Effector memory CD8-positive, alpha-beta T cell (primary cell): ENCODE measurements at places on chromosomes 16 and 17.

DNA sequence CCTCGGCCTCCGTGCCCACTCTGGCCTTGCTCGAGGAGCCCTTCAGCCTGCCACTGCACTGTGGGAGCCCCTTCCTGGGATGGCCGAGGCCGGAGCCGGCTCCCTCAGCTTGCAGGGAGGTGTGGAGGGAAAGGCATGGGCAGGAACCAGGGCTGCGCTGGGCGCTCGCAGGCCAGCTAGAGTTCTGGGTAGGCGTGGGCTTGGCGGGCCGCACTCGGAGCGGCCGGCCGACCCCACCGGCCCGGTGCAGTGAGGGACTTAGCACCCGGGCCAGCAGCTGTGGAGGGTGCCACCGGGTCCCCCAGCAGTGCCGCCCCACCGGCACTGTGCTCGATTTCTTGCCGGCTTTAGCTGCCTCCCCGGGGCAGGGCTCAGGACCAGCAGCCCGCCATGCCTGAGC, 101.0 kb upstream of the IRX5 start:
- DNase-seq = no peak

DNA sequence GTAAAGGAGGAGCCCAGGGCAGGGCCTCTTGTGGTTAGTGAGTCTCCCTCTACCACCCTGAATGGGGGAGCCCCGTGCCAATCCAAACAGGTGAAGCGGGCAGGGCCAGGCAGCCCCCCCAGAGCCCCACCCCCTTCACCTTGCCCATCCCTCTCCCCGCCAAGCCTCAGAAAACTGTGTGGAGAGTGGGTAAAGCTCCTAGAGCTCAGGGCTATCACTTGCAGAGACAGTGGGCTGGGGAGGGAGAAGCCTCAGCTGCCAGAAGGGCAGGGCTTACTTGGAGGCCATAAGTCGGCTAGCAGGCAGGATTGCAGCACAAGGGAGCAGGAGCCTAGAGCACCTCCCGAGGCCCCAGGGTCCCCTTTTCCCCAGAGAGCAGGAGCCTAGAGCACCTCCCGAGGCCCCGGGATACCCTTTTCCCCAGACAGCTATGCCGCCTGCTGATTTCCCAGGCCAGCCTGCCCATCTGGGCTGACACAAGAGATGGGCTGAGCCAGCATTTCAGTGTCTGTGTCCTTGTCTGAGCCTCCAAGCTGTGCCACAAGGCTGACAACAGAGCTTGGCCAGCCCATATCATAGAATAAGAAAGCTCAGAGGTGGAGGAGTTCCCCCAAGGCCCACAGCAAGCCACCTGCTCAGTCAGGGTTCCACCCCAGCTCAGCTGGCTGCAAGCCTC, 6.7 kb upstream of the KRT14 start:
- DNase-seq = no peak

- no peak for DNase-seq
These were observed 35.7 kb downstream of the NLRC5 start for GRCh38 chr16:57024894-57025680.

GRCh38 chr17:60103957-60104356, 25.2 kb upstream of the HEATR6 start:
- DNase-seq = no peak

GRCh38 chr16:15707332-15707731, 57.3 kb downstream of the NDE1 start:
- DNase-seq = no peak

- DNase-seq = no peak
These were observed 28.9 kb upstream of the SEC14L1 start for GRCh38 chr17:77111934-77112296.

GRCh38 chr17:51373489-51374152, 113.3 kb downstream of the UTP18 start:
- DNase-seq = no peak

GRCh38 chr17:29378500-29378899, 11.7 kb upstream of the TAOK1 start:
- no peak for DNase-seq

DNA sequence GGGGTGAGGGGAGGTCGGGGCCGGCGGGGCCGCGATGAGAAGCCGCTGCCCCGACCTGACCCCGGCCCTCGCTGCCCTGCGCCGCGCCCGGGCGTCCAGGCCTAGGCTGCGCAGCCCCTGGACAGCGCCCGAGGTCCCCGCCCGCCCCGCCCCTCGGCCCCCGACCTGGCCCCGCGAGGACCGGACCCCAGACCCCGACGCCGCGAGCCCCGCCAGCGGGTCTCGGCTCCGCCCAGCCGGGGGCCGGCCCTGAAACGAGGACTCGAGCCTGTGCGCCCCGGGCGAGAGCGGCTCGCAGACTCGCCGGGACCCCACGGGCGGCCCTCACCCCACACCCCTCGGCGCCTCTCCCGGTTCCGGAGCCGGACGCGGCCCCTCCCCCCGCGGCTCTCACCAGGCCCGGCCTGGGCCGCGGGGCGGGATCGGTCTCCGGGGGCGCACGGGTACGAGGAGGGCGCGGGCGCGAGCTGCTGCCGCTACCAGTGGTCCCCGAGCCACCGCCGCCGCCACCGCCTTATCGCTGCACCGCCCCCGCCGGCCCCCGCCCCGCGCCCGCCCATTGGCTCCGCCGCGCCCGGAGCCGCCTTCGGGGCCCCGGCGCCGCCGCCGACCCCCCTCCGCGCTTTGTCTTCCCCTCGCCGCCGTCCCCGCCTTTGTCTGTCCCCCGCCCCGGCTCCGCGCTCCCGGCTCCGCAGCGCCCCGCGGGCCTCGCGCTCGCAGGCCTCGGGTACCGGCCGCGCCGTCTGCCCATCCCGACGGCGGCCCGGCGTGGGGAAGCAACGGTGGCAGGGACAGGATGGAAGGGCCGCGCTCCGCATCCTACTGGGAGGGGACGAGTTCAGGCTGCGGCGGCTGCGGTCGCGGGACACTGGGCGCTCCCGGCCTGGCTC, at the start of gene LIMD2:
Gene LIMD2, minus strand, starts transcription at position 488 of the 890 bp plus-strand sequence. CDS start 827 bp downstream, outside the sequence.
- peak; percentile 76 for DNase-seq

GRCh38 chr16:11528053-11528452, 58.7 kb downstream of the LITAF start:
- no peak for DNase-seq

GRCh38 chr16:9050102-9050830, 41.2 kb upstream of the HAPSTR1 start:
- DNase-seq = no peak

DNA sequence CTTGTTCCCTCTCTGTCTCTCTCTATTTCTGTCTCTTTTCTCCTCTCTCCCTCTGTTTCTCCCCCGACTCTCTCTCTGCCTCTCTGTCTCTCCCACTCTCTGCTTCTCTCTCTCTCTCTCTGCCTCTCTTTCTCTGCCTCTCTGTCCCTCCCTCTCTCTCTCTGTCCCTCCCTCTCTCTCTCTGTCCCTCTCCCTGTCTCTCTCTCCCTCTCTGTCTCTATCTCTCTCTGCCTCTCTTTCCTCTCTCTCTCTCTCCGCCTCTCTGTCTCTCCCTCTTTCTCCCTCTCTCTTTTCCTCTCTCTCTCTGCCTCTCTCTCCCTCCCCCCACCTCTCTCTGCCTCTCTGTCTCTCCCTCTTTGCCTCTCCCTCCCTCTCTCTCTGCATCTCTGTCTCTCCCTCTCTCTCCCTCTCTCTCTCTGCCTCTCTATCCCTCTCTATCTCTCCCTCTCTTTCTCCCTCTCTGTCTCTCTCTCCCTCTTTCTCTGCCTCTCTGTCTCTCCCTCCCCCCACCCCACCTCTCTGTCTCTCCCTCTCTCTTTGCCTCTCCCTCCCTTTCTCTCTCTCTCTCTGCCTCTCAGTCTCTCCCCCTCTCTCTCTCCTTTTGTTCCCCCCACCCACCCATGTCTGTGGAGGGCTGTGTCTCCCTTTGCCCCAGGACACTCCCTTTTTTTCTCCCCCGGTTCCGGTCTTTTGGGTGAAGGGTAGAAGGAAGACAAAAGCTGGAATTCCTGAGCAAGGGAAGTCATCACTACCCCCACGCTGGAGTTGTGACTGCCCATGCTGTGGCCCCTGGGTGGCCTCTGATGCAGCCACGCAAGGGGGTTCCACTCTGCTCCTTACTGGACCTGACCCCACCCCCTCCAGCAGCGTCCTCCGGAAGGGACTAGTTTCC, 27.1 kb upstream of the MGAT5B start:
- DNase-seq = no peak

GRCh38 chr17:17533901-17534441, 37.8 kb upstream of the RASD1 start:
- no peak for DNase-seq

GRCh38 chr16:65743558-65743957, 621.7 kb upstream of the CDH11 start:
- DNase-seq = no peak

DNA sequence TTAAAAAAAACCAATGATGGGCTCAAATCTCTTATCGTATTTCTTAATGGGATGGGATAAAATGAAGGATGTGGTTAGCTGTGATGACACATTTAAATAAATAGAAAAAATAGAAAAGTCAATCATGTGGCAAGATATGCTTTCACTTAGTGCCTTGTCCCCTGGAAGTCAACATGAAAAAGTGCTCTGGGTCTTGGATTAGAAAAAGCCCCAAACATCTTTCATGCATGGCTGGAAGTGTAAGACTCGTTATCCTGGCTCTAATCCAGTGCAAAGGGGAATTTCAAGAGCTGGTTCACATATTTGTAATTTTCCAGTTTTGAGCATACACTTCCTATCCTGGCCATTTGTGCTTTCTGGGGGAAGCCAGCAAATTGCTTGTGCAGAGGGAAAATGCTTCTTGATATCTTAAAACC, 160.9 kb downstream of the MAP2K6 start:
- DNase-seq = no peak

GRCh38 chr17:80099291-80100034, 1.9 kb upstream of the GAA start:
- DNase-seq = no peak

GRCh38 chr16:88920618-88921590, 54.4 kb upstream of the PABPN1L start:
- DNase-seq = no peak

DNA sequence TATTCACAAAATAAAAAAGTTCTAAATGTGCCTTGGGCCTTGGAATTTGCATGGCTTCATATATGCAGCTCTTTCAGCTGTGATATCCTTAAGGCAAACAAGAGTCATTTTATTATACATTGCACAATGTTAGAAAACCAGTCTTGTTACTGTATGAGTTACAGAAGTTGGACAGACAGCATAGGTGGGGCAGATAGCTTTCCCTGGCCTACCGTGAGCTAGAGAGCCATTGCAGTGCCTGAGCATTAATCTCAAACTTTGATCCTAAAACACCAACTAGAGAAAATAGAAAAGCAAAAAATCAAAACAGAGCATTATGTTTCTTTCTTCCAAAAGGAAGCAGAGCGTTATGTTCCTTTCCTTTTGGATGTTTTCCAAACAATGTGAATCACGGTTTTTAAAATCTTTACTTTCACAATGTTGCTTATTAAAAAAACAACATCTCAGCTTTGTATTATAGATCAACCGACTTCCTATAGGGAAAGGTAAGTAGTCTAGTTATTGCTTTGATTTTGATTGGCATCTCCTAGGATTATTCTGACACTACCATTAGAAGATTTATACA, 32.2 kb downstream of the ARHGAP44 start:
- DNase-seq = no peak

DNA sequence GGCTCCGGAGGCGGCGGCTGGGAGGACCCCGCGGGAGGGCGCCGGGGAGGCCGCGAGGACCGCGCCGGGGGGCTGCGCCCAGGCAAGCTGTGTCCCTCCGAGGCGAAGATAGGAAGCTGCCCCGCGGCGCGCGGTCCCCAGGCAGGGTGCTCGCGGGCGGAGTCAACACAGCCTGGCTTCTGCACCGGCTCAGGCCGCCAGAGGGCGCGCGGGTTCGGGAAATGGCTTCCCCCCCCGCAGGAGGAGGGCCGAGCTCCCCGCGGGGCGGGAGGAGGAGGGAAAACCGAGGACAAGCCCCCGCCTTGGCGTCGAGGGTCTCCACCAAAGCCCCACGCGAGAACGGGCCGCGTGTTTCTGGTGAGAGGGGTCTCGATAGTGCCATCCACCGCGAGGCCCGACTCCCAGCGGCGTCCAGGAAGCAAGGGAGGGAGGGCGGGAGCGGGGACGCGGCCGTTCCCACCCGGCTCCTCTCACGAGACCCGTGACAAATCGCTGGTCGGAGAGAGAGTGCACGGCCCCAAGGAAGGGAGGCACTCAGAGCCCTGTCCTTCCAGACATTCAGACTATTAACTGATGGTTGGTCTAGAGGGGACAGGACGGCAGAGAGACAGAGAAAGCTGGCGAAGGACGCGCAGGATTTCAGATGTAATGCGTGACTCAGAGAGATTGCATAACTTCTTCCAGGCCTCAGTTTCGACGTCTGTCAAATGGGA, 64.4 kb upstream of the DNAJA2 start:
- peak; percentile 92 for DNase-seq

DNA sequence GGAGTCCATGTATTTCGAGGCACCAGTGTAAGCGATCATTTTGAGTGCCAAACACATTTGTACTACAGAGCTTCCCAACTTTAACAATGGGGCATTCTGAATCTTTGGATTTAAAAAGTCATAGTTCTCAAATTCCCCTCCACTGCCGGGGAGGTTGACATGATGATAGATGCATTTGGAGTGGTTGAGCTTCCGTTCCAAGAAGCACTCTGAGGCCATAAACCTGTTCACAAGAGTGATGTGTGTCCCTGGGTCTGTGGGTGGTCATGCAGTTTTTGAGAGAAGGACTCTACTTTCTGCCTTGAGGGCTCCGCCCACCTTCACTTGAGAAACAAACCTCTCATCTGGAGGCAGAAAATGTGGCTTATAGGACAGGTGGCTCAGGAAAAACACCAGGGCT, 43.7 kb downstream of the IRX5 start:
- DNase-seq = no peak

- no peak for DNase-seq
These were observed 2.6 kb downstream of the NOG start for GRCh38 chr17:56595831-56596690.

DNA sequence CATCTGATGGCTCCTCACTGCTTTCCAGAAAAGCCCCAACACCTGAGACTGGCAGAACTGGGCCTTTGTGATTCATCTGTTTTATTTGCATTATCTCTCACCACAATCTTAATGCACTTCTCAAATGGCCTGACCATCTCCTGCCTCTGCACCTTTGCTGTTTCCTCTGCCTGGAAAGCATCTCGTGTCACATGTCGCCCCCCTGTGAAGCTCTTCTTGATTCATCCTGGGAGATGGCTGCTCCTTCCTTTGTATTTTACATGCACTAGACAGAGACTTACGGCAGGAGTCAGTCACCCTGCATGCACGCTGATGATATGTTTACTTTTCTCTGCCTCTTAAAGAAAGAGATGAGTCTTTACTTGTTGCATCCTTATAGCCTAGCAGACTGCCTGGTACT, 30.0 kb downstream of the HNF1B start:
- DNase-seq = no peak

DNA sequence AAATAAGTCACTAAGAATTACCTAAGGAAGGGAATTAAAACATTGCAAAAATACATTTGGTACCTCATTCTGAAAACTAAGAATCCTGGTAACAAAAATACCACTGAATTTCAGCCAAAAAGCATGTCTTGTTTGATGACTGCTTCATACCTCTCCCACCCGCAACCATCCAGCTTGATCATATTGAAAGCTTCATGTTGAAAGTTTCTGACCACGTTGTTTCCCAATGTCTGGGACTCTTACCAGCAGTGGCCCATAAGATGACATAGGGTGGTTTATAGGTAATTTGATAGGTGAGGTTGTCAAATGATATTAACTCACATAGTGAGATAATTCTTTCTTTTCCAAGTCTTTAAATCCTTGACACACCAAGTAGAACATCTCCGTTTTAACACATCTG, 139.3 kb downstream of the CDH11 start:
- DNase-seq = no peak
